GM23248 (cell line): ENCODE measurements at places on chromosomes 7 and 10. TPM values are rescaled to one million over a fixed set of nuclear protein-coding genes. Genes with fewer than 3 reads are reported as not detected.

DNA sequence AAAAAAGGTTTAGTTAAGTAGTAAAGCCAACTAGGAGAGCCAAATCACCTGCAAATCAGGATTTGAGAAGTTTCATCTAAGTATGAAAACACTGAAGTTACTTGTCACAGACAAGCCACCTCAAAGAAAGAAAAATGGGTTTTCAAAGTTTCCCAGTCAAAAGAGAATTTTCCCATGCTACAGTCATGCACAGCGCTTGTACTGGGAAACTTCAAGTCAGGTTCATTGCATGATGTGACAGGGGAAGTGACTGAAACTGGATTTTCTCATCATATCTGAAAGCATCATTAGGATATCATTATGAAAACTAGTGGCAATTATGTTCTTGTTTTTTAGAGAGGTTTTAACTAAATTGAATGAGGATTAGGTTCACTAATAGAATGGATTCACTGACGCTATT lies 167.0 kb downstream of the SGMS1 start:
- no peak for DNase-seq

The GPR141 gene
- total RNA-seq: not detected in 2 replicates

The NCF1 gene
- total RNA-seq: not detected in 2 replicates

DNA sequence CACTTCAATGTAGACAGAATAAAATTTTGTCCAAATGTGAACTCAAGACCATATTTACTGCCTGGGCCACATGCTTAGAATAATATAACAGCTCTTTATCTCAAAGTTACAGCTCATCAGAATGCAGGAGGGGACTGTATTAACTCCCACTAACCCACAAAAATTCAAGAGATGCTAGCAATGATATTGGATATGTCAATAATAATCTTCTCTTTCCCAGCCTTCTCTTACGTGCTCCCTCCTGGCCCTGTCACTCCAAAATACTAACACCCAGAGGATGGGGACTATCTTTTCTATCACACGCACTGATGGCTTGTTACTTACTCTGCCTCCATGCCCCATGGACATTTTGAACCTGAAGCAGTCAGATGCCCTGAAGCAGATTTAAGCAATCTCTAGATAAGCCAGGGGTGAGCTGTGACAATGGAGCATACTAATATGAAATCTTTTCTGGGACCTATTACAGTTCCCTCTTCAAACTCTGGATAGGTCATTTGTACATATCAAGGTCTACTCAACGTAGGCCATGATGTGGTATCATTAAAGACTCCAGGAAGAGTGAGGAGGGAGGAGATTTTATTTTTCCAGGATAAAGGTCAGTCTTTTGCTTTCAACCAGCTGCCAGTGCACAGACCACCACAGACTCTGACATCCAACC lies 803.0 kb downstream of the GRM8 start:
- no peak for DNase-seq

The PDCD11 gene
- 25.2 and 26.6 TPM in 2 replicates for total RNA-seq

- DNase-seq: no peak
Observed at GRCh38 chr10:51423121-51423452, 276.3 kb downstream of the CSTF2T start.

- peak; percentile 89 for DNase-seq
Observed at GRCh38 chr7:36048141-36048901, 104.7 kb upstream of the EEPD1 start.

DNA sequence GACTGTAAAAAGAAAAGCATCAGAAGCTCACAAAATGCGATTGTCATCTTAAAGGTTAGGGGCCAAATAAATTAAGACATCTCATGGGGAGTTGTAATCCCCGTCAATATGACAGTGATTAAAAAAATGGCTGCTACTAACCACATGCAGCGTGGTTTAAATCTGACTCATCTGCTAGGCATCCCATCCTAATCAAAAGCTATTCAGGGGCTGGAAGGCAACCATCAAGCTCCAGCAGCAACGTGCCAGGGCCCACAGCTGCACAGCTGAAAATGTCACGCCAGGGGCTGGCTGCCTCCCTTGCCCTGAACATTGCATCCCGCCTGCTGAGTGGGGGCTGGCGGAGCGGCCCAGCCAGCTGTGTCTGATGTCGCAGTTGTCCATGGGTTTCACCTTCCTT lies 66.3 kb upstream of the FRMD4A start:
- DNase-seq: peak; percentile 93

DNA sequence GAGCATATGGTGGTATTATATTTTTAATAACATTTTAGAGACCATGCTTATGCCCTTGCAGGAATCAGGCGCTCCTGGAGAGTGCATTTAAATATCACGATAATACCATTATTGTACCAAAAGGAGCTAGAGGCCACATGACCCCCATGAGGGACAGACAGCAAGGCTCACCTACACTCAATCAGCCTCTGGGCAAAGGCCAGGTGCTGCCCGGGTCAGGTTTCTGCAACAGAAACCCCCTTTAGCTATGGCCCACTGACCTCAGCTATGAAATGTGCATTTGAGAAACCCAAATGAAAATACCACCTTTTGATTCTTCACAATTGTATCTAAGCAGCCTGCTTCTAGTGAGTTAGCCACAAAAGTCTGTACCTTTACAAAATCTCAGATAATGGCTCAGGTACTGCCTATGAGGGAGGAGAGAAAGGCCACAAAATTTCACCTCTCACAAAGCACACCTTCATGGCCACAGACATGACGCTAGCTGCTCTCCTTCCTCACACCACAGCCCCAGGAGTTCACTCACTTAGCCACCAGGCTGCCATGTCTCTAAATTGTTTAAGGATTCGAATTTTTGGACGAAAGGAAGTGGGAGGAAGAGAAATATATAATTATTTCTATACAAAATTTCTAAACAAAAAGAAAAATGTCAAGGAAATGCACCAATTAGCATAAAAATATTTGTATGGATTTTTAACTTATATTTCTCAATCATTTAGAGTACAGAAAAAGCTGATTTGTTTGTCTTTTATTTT lies 79.9 kb downstream of the GLI3 start:
- no peak for DNase-seq

The ADRA2A gene
- total RNA-seq: 74.8 and 77.1 TPM in 2 replicates

DNA sequence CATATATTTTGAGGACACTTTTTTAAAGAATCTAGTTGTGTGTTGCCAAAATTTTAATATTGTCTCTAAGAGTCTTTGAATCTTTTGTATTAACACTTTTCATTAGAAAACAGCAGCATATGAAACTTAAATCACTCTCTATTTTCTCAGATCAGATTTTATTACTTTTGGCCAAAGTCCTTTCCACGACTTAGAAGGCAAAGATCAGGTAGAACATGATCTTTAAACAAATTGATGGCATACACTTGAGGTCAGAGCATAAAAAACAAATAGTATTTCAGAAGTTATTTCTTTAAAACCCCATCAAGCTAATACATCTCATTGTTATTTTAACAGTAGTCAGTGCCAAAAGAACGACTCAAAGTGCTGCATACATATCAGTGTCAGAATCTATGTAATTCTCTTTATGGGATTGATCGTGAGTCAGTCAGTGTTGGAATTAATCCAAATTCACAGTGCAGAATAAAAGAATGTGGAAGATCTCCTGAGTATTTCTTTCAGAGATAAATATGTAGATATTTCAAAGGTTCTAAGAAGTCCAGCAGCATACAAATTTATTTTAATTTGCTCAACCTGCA lies 9.6 kb upstream of the AGMO start:
- DNase-seq: peak; percentile 12
